ENCODE measurements at places on chromosomes 11 and 22. TPM values are rescaled to one million over a fixed set of nuclear protein-coding genes. Genes with fewer than 3 reads are reported as not detected.

Gene RNF121
- polyA plus RNA-seq = 33.5 TPM

Gene QSER1
- polyA plus RNA-seq = 13.2 TPM

DNA sequence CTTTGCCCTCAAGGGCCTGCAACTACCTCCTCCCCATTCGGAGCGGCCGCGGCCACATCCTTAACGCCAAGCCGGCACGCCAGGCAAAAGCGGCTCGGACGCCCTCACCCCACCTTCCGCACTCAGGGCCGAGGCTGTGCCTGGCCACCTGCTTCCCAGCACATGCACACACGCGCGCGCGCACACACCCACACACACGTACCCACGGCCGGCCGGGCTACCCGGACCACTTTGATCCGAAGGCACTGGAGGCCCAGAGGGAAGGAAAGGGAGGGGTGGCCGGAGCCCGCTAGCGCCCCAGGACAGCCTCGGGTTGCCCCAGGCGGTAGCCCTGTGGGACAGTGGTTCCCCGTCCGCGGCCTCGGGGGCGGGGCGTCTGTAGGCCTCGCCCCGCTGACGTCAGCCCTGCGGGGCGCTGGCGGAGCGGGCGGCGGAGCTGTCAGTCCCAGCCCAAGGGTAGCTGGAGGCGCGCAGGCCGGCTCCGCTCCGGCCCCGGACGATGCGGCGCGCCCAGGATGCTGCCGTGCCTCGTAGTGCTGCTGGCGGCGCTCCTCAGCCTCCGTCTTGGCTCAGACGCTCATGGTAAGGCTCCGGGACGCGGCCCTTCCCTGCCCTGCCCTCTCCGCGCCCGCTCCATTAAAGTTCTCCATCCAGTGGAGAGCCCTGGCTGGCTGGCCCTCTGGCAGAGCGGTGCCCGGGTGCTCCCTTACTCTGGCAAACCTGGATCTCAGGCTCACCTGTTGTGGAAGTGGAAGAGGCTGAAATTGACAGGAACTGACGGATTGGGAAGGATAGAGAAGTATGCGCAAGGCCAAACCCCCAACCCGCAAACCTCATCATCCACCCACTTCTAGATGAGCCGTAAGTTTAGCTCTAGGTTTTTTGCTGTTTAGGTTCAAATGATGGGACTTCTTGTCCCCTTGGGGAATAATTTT lies at the start of gene IL10RA:
Gene IL10RA, plus strand, starts transcription at position 442 of the 935 bp plus-strand sequence. Its CDS starts 74 bp downstream, at position 516.
- DNase-seq = peak; percentile 97

DNA sequence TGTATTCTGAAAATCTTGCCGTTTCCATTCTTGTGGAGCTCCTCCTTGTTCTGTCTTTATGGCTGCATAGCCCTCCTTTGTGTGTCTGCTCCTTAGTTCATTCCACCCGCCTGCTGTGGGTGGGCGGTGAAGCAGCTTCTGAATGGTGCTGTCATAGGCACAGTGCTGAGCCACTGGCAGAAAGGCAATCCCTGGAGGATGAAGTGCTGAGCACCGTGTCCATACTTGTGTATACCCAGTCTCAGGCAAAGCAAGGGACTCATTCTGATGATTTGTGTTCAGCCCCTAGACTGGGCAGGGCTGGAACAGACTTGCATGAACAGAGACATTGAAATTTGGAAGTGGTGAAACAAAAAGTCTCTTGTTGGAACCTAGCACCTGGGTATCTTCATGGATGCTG lies 134.9 kb downstream of the MYO18B start:
- no peak for DNase-seq

- no peak for DNase-seq
Observed at GRCh38 chr11:46457659-46458424, 66.3 kb upstream of the CHRM4 start.

DNA sequence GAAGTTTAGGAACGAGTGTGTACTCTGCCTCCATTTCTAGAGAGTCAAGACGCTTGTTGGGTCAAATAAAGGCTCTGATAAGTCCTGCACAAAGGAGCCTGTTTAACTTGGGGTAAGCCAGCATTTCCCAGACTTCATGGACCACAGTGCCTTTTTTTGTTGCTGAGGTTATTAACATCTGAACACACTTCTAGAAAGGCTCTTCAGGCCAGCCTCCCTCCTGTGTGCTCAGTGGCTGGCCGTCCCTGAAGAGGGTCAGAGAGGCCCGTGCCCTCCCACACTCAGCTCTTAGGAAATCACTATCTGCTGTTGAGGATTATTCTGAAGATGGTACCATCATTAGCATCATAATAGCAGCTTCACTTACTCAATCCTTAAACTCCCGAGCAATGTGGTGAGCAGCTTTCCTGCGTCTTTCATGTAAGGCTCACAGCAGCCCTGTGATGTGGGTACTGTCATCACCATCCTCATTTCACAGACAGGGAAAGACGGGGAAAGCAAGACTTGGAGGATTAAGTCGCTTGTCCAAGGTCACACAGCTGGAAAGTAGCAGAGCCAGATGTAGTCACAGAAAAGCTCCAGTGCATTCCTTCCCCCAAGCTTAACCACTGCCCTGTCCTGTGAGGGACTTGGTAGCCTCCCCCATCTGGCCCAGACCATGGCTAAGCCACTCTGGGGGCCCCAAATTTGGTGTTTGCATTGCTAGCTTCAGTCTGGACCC lies 71.3 kb downstream of the TSPAN18 start:
- no peak for DNase-seq

- DNase-seq = no peak
Observed at GRCh38 chr22:30289980-30290313, 642 bp upstream of the CASTOR1 start.

GRCh38 chr11:26087120-26087935 lies 244.6 kb upstream of the ANO3 start:
- DNase-seq = no peak

DNA sequence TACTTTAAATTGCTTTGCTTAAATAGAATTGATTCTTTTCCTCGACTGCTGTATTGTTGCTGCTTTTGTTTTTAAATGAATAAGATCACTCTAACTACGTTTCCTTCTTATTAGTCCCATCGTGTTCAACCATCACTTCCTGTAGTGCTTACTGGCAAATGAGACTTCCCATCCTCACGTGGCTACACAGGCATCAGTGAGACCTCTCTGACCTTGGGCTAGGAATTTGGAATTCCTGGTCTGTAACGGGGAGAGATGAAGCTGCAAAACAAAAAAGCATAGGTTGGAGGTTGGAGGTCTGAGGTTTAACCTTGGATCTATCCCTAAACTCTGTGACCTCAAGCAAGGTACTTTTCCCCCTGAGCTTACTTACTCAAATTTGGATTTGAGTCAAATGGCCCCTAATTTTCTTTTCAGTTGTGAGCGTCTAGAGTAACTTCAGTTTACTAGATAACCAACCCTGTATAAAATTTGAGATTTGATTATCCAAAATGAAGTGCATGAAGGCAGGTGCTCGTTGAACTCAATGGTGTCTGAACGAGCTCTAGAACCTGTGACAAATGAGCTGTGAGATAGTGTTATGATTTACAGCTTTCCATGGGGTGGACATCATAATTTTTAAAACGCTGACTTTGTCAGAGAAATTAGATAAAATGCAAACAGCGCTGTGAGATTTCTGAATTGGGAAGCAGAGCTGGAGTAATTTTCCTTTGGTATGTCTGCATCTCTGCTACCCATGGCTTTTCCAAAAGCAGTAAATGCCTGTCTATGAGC lies 151.2 kb downstream of the DBX1 start:
- DNase-seq = no peak

GRCh38 chr11:36196411-36196998 lies 92.7 kb downstream of the COMMD9 start:
- DNase-seq = no peak

All from K562 (cell line).